Fibroblast of skin of left biceps (primary cell): ENCODE measurements at places on chromosomes 1 and 21.

- no peak for DNase-seq
Observed at GRCh38 chr1:212605441-212606394, 2.8 kb upstream of the ATF3 start.

DNA sequence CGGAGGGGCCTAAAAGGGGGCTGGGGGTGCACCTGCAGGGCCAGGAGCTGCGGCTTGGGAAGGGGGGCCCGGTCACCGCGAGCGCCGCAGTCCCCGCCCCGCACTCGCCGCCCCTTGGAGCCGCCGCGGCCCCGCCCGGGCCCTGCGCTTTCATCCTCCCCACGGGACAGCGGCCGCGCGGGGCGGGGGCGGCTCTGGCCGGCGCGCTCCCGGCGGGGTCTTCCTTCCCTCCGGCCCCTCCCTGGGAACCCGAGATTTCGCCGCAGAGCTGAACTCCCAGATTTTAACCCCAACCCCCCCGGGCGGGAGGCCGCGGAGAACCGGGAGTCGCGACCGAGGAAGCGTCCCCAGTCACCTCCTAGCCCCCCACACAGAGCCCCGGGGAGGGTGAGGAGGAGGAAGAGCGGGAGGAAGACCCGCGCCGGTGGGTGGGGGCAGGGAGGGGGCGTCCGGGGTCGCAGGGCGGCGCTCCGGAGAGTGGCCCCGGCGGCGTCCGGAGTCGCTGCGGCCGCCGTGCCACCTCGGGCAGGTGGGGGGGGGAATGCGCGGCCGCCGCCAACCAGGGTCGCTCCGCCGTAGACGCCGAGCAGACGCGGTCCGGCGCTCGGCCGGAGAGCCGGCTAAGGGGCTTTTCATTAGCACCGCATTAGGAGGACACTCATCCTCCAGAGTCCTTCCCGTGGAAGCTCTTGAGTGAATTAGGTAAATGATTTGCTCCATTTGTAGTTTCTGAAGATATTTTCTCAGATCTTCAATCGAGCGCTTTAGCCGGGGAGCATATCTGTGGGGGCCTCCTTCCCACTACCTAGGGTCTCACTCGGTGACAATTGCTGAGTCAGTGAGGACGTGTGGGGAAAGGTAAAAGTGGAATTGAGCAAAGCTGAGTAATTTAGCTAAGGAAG, 31.6 kb upstream of the NFIA start:
- no peak for DNase-seq

GRCh38 chr1:198978523-198978922, 339.7 kb downstream of the PTPRC start:
- DNase-seq: no peak

GRCh38 chr21:37071561-37072273, 1.2 kb downstream of the PIGP start:
- DNase-seq: no peak

GRCh38 chr1:152546704-152547103, 19.9 kb downstream of the LCE3E start:
- no peak for DNase-seq

- no peak for DNase-seq
Observed at GRCh38 chr1:10851024-10852013, 54.9 kb upstream of the CASZ1 start.

- DNase-seq: no peak
Observed at GRCh38 chr21:36470294-36470693, 9.6 kb downstream of the CLDN14 start.
